ENCODE measurements at places on chromosomes 3 and 15. TPM values are rescaled to one million over a fixed set of nuclear protein-coding genes. Genes with fewer than 3 reads are reported as not detected.

The RTP3 gene
- total RNA-seq, result 0.37 TPM

The CAND2 gene
- total RNA-seq, result 4.1 TPM

The AVEN gene
- total RNA-seq, result 11.6 TPM

The RARRES1 gene
- total RNA-seq, result not detected

The ACOX2 gene
- total RNA-seq, result not detected

The GRK7 gene
- not detected for total RNA-seq

The USP13 gene
- total RNA-seq, result 55.2 TPM

The TBC1D23 gene
- total RNA-seq, result 23.4 TPM

The B3GNT5 gene
- total RNA-seq, result not detected

The DUOX2 gene
- total RNA-seq, result 0.06 TPM

The DPPA2 gene
- total RNA-seq, result not detected

The PSMA4 gene
- 249 TPM for total RNA-seq

The KNG1 gene
- not detected for total RNA-seq

The TNNC1 gene
- total RNA-seq, result 5.0 TPM

The NPTN gene
- total RNA-seq, result 36.6 TPM

The TMEM108 gene
- not detected for total RNA-seq

The STAC gene
- not detected for total RNA-seq

The MUC13 gene
- not detected for total RNA-seq

The OR5K2 gene
- not detected for total RNA-seq

The DNAJA4 gene
- not detected for total RNA-seq

All from OCI-LY7 (cell line).